Neuronal stem cell (in vitro differentiated cells): ENCODE measurements at places on chromosomes 6 and 20.

DNA sequence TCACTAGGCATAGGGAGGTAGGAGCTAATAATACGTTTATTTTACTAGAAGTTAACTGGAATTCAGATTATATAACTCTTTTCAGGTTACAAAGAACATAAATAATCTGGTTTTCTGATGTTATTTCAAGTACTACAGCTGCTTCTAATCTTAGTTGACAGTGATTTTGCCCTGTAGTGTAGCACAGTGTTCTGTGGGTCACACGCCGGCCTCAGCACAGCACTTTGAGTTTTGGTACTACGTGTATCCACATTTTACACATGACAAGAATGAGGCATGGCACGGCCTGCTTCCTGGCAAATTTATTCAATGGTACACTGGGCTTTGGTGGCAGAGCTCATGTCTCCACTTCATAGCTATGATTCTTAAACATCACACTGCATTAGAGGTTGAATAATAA, 1.1 kb downstream of the HFE start:
- DNase-seq = no peak

- DNase-seq = no peak
Measured at GRCh38 chr6:155181498-155181897, 82.3 kb upstream of the CLDN20 start.

- no peak for DNase-seq
Measured at GRCh38 chr6:143179901-143180612, 119.4 kb downstream of the AIG1 start.

- peak; percentile 91 for DNase-seq
Measured at GRCh38 chr20:61436667-61437279, 184.7 kb downstream of the CDH4 start.

- DNase-seq = no peak
Measured at GRCh38 chr6:143652841-143653331, 24.9 kb upstream of the PHACTR2 start.

GRCh38 chr6:162962093-162962492, 234.3 kb downstream of the PACRG start:
- DNase-seq = no peak

DNA sequence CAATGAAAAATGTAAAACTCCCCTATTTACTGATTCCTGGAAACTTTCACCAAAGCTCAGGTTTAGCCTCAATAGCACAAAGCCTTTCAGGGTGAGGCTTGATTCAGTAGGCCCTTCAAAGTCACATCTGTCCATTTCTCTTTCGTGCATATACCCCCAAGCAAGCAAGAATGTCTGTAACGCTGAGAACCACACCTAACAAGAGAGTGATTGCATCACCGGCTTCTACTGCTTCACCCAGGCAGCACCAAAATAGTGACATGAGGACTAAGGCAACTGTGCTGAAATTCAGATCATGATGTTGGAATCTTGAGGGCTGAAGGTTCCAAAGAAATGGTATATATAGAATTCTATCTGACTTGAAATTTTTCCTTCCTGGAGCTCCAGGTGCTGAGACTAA, 26.1 kb downstream of the CGA start:
- DNase-seq = no peak

- no peak for DNase-seq
Measured at GRCh38 chr20:25720285-25720684, 23.6 kb upstream of the ZNF337 start.

DNA sequence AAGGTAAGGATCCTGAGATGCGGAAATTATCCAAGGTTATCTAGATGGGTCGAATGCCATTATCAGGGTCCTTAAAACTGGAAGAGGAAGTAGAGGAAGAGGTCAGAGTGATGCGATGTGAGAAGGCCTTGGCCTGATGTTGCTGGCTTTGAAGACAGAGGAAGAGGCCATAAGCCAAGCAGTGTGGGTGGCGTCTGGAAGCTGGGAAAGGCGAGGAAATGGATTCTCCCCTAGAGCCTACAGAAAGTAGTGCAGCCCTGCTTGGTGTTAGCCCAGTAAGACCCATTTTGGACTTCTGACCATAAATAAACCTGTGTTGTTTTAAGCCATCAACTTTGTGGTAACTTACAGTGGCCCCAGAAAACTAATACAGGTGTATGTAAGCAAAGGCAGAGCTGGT, 2.0 kb downstream of the SRXN1 start:
- DNase-seq = no peak

GRCh38 chr6:38157905-38158304, 338.4 kb downstream of the ZFAND3 start:
- DNase-seq = no peak

DNA sequence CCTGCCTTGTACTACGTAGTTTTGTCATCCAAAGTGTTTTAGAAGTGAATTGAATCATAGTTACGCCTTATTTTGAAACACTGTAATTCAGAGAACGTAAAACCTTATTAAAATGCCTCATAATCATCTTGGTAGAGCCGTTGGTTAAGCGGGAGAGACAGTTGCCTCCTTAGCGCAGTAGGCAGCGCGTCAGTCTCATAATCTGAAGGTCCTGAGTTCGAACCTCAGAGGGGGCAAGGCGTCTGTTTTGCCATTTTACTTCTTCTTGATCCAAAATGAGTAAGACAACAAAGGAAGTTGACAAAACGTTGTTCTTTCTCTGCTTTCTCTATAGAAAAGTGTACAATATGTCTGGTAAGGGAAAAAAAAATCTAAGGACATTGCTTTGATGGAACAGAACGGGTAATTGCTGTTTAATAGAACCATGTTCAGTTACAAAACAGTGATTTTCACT, 20.7 kb upstream of the TRIM27 start:
- DNase-seq = peak; percentile 86

- DNase-seq = no peak
Measured at GRCh38 chr6:14134211-14134910, 16.8 kb downstream of the CD83 start.

- no peak for DNase-seq
Measured at GRCh38 chr6:157033428-157034140, 256.4 kb downstream of the ARID1B start.

DNA sequence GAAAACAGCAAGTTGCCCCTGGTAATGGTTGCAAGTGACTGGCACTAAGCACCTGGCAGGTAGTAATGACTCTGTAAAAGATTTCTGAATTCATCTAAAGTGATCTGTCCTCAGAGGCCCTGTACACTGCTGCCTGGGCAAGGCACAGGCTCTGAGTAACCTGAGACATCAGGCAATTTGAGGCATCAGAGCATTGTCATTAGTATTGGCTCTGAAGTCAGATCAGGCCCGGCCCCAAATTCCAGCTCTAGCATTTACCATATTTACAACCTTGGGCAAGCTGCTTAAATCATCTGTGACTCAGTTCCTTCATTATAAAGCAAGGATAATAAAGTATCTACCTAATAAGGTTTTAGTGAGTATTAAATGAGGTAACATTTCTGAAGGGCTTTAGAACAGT, 17.3 kb upstream of the TENT5A start:
- no peak for DNase-seq

DNA sequence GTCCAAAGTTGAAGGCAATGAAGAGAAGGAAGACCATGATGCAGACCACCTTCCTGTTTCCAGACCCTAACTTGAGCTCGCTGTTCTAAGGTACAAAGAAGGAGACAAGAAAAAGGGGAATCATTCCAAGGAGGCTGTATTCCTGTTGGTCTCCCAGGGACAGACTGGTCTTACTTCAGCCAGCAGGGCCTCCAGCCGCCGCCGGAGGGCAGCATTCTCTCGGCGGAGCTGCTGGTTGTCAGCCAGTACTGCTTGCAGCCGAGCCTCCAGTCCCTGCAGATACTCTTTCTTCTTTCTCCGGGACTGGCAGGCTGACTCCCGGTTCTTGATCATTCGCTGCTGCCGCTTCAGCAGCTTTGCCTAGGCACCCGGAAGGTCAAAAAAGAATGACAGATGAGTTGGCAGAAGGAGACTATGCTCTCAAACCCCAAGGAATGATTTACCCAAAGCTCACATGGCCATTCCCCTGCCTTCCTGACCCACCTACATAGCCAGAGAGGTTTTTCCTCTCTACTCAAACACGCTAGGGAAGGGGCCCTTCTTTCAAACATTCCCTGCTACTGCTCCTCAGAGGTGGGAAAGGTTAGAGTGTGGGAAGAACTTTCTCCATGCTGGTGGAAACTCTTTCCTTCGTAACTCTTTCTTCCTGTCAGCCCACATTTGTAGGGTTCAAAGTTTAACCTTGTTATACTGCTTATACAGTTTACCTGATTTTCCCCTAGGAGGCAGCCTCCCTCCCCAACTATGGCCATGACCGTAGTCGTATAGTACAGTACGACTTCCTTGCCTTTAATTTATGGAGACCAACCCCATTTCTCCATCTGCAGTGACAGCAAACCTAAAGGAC, 9.0 kb downstream of the ATF6B start:
- DNase-seq = peak; percentile 67

GRCh38 chr6:14658886-14659561, 541.5 kb downstream of the CD83 start:
- no peak for DNase-seq

GRCh38 chr6:87723170-87724078, 21.4 kb upstream of the AKIRIN2 start:
- peak; percentile 56 for DNase-seq

- no peak for DNase-seq
Measured at GRCh38 chr6:21431526-21431925, 162.0 kb upstream of the SOX4 start.

GRCh38 chr6:42391441-42391840, 60.3 kb downstream of the TRERF1 start:
- DNase-seq = no peak

- no peak for DNase-seq
Measured at GRCh38 chr6:33878562-33878961, 74.8 kb upstream of the MLN start.

- no peak for DNase-seq
Measured at GRCh38 chr6:25689966-25690365, 38.0 kb downstream of the SCGN start.

DNA sequence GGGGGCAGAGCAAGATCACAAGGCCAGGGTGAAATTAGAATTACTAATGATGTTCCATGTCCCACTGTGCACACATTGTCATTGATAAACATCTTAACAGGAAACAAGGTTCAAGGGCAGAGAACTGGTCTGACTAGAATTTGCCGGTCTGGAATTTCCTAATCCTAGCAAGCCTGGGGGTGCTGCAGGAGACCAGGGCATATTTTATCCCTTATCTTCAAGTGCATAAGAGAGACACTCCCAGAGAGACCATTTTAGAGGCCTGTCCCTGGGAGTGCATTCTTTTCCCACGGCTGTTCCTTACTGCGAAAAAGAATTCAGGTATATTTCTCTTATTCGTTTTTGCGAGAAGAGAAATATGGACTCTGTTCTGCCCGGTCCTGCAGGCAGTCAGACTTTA, 41.5 kb downstream of the CD83 start:
- no peak for DNase-seq

DNA sequence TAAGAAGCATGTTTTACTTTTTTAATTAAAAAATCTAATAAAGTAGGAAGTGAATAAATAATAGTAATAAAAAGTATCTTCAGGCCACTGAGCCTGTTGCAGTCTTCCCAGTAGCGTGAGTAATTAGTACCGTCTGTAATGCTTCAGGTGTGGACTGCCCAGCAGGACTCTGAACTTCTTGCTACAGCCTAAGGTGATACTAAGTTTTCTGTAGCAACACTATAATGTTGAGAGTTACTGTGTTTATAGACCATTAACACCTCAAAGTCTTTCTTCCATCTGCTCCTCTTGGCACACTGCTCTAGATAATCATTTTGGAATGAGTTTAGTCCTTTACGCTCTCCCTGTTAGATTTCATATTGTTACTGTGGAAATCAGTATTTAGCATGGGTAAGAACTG, 28.4 kb downstream of the VAPB start:
- DNase-seq = no peak

- no peak for DNase-seq
Measured at GRCh38 chr20:40896814-40897700, 131.6 kb upstream of the TOP1 start.

DNA sequence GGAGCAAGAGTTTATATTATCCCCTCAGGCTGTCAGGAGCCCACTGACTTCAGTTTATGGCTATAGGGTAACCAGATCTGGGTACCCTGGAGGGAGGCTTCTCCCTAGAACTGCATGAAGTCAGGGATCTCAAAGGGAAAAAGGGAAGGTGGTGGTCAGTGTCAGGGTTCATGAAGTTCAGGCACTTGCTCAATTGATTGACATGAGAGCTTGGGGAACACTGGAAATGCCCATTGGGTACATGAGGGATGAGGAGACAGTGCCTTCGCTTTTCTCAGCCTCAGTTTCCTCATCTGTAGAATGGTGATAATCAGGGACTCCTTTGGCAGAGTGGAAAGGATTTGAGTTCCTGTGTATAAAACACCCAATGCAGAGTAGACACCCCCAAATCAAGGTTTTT, 22.6 kb downstream of the SIRPA start:
- no peak for DNase-seq

GRCh38 chr6:170137176-170137891, 153.5 kb downstream of the DLL1 start:
- DNase-seq = no peak

DNA sequence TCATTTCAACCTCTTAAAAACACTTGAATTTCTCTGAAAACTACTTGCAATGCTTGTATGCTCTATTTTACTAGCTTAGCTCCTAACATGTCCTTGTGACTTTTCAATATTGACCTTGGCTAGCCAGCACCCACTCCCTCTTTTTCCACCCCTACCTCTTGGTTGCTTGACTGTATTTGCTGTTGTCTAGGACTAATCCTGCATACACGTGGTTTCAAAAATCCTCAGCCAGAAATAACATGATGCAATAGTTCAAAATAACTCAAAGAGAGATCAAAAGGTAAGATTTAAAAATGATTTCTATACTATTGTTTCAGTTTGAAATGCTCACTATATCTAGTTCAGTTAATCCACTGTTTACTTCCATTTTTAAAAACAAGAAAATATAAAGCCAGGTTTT, 102.3 kb upstream of the TBX18 start:
- no peak for DNase-seq

- DNase-seq = no peak
Measured at GRCh38 chr20:24017458-24017755, 28.8 kb upstream of the GGTLC1 start.

- DNase-seq = no peak
Measured at GRCh38 chr20:11246251-11246775, 572.5 kb upstream of the JAG1 start.

DNA sequence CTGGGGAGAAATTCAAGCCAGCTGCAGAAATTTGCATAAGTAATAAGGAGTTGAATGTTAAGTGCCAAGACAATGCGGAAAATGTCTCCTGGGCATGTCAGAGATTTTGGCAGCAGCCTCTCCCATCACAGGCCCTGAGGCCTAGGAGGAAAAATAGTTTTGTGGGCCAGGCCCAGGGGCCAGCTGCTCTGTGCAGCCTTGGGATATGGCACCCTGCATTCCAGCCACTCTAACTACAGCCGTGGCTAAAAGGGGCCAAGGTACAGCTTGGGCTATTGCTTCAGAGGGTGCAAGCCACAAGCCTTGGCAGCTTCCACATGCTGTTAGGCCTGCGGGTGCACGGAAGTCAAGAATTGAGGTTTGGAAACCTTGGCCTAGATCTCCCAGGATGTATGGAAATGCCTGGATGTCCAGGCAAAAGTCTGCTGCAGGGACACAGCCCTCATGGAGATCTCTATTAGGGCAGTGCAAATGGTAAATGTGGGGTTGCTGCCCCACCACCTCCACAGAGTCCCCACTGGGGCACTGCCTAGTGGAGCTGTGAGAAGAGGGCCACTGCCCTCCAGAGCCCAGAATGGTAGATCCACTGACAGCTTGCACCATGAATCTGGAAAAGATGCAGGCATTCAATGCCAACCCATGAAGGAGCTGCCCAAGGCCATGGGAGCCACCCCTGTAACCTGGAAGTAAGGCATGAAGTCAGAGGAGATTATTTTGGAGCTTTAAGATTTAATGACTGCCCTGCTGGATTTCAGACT, 126.5 kb downstream of the DTNBP1 start:
- no peak for DNase-seq
